ENCODE measurements at places on chromosomes 12 and 14. TPM values are rescaled to one million over a fixed set of nuclear protein-coding genes. Genes with fewer than 3 reads are reported as not detected.

TOMM20L gene
- 1.1 TPM for total RNA-seq

GRCh38 chr14:75804570-75805275, 143.7 kb downstream of the TTLL5 start:
- H3K27me3 ChIP-seq: no peaks in the 10 kb centered on the region
- H3K36me3 ChIP-seq: peaks cover 61% of the 10 kb centered on the region
- no peak overlapping the region for H3K27ac ChIP-seq

DNA sequence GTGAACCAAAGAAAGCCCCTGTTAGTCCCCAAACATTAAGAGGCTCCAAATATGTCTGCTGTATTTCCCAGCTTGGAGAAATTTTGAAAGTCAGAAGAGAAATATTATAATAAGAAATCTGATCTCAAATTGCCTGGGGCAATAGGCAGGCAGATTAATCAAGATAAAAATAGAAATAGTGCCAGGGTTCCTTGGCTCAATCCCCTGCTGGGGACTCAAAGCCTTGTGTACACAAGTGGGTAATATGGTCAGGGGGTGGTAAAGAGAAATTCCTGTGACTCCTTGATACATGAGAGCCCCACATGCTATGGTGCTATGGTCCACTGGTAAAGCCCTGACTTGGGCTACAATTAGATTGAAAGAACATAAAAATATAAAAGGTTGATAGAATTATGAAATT, 41.3 kb upstream of the ARID2 start:
- no peaks in the 10 kb centered on the region for H3K36me3 ChIP-seq
- no peaks in the 10 kb centered on the region for H3K4me1 ChIP-seq
- no peak overlapping the region for H3K4me3 ChIP-seq
- no peak for DNase-seq
- H3K27me3 ChIP-seq: no peaks in the 10 kb centered on the region

DNAJC22 gene
- 1.9 TPM for total RNA-seq

DNA sequence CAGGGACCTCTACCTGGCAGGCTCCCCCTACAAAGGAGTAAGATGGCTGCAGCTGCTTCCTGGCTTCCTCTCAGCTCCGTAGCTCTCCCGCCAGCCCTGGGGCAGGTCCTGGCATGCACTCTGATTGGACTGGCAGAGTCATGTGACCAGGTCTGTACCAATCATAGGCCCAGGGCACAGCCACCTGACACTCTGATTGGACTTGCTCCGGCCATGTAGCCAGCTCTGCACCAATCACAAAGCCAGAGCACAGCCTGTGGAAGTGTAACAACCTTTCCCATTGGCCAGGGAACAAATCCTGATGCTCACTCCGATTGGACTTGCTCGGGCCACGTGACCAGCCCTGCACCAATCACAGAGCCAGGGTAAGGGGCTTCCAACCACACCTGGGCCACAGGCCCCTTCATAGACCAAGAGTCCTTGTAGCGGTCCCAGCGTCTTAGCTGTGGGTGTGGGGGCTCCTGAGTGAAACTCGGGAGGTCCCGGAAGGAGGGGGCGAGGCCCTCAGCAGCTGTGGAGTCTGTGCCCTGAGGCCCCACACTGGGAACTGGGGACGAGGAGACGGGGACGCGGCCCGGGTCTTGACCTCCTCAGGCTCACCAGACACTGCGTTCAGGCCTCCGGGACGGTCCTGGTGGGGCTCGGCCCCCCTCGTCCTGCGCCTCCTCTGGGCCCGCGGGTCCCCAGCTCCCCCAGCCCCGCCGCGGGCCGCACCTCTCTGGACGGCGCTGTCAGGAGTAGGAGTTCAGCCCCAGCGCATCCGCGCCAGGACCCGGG, 210.6 kb downstream of the ADGRD1 start:
- H3K4me1 ChIP-seq: no peaks in the 10 kb centered on the region
- DNase-seq: no peak
- H3K4me3 ChIP-seq: no peak overlapping the region
- no peak overlapping the region for H3K27ac ChIP-seq
- no peaks in the 10 kb centered on the region for H3K36me3 ChIP-seq

Data from spleen (tissue), 13 donors.